ENCODE measurements at places on chromosomes 4 and X. TPM values are rescaled to one million over a fixed set of nuclear protein-coding genes. Genes with fewer than 3 reads are reported as not detected.

Gene DCX
- total RNA-seq: 115 TPM

Gene NLRP2B
- total RNA-seq: not detected

Gene WNK3
- 4.3 TPM for total RNA-seq

Gene CFAP99
- not detected for total RNA-seq

Gene PLRG1
- 38.6 TPM for total RNA-seq

Gene SPANXB1
- not detected for total RNA-seq

Gene FAM184B
- 0.02 TPM for total RNA-seq

Gene STARD8
- total RNA-seq: 9.2 TPM

Gene PLS3
- 412 TPM for total RNA-seq

Gene SOWAHD
- total RNA-seq: not detected

Gene SPON2
- 2.5 TPM for total RNA-seq

Gene GAGE1
- total RNA-seq: not detected

Gene SULT1B1
- 0.28 TPM for total RNA-seq

Gene DRD5
- not detected for total RNA-seq

Gene CXorf65
- 0.28 TPM for total RNA-seq

Gene CPLX1
- 0.28 TPM for total RNA-seq

Gene NXF3
- total RNA-seq: not detected

Gene ATG4A
- total RNA-seq: 7.5 TPM

Gene CXCL13
- not detected for total RNA-seq

Gene PRPS2
- total RNA-seq: 79.8 TPM

Gene GPR82
- not detected for total RNA-seq

Gene GNPDA2
- 31.1 TPM for total RNA-seq

Gene MAGEA11
- not detected for total RNA-seq

Gene ADH1B
- not detected for total RNA-seq

Gene ARHGAP4
- total RNA-seq: 8.2 TPM

Gene DAPP1
- total RNA-seq: 0.18 TPM
